ENCODE measurements at places on chromosomes 4 and X.

GRCh38 chrX:68927178-68927577 is 98.4 kb downstream of the EFNB1 start:
- DNase-seq, result no peak

DNA sequence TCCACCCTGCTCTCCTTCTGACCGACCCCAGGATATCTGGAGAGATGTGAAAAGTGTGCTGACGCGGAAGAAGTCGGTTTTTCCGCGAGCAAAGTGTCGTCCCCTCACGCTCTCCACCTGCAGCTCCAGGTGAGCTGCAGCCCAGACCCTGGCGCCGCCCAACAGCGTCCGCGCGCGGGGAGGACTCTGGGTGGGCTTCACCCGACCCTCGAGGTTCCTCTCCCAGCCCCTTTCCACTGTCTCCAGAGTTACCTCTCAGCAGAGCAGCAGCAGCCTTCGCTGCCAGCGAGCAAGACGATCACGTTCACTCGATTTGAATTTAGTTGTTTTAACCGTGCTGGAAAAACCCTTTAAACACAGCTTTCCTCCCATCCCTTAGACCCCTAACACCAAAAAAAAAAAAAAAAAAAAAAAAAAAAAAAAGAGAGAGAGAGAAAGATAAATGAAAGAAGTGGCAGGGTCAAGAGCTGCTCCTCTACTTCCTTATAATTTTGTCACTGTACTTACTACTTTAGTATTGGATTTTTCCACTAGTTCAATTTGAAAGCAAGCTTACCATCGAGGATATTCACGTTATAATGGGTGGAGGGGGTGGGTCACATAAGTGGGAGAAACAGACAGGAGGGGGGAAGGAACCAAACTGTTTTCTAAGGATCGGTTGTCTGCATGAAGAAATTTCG is 758 bp upstream of the NR3C2 start:
- no peak for DNase-seq

DNA sequence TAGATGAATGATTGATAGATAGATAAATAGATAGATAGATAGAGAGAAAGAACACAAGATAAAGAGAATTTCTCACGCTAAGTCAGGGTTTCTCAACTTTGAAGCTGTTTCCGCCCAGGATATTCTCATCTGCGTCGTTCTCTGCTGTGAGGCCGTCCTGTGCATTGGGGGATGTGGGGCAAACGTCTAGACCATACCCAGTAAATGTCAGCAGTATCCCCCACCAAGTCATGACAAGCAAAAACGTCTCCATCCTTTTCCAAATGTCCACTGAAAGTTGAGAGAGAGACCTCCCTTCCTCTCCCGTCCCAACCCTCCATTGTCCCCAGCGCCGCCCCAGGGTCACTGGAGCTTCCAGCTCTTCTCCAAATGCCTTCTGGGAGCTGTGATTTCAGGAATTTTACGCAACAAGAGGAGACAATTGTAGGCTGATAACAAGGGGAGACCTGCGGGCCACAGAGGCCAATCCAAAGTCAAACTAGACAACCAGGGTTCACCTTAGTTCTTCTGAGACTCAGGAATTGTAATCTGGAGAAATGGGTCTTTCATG is 8.9 kb upstream of the CRLF2 start:
- DNase-seq, result no peak

- DNase-seq, result no peak
Observed at GRCh38 chr4:114265342-114265741, 285.9 kb upstream of the ARSJ start.

GRCh38 chr4:97646997-97647396 is 496.3 kb downstream of the STPG2 start:
- no peak for DNase-seq

DNA sequence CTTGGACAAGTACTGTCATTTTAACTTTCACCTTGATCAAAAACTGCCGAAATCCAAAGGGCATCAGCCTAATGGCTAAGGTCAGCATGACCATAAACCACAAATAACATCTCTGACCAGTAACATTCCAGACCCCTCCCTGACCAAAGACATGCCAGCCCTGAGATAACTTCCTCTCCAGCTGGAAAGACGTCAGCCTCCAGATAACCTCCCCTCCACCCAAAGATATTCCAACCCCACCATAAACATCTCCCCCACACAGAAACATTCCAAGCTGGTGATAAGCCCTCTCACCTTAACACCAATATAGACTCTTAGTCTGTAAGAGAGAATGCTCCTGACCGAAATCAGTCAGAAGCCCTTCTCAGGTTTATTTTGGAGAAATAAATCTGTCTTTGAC is 7.4 kb downstream of the PPP1R2C start:
- DNase-seq, result no peak

- no peak for DNase-seq
Observed at GRCh38 chr4:118734491-118735205, 49.5 kb downstream of the METTL14 start.

DNA sequence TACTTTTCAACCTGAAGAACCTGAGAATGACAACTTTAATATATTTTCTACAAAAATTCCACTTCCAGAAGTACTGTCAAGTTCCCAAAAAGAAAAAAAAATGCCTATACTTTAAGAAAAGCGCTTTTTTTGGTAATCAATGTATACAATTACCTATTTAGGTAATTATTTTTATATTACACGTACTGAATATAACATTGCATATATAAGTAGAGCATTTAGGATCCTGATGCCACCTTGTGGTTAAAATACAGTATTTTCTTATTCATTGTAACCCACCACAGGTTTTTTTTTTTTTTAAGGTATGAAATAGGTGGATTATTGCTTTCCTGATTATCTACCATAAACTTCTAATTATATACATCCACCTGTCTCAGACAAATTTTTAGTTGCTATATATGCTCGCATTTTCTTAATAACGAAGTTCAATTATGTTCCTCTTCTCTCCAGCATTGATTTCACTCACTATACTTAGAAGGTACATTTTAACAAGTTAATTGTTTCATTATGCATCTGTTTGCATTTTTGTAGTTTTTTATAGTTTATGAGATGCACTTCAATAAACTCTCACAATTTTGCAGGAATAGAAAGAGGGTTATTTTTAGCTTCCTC is 5.2 kb downstream of the MAP9 start:
- DNase-seq, result no peak

GRCh38 chr4:1523033-1523432 is 116.8 kb upstream of the NKX1-1 start:
- no peak for DNase-seq

DNA sequence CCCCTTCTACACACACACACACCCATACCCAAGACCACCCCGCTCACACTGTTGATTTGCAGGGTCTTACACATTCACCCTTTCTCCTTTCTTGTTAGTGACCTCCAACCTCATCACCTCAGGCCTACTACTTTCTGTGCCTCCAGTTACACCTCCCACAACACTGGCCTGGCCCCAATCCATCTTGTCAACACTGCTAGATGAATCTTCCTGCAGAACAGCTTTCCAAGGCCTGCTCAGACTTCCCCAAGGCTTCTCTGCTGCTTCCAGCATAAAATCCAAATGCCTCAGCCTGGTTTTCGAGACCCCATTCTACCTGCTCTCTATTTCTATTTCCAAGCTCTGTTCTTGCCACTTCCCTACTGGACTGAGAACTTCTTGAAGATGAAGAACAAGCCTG is 79.9 kb downstream of the NHSL2 start:
- no peak for DNase-seq

All from AG04450 (cell line).